ENCODE measurements at places on chromosomes 3 and 15.
A peak's percentile ranks its signal among the peaks of the same experiment; 100 is the strongest.

- peak; percentile 77 for DNase-seq
Measured at GRCh38 chr3:194472290-194472920, 14.4 kb downstream of the ATP13A3 start.

DNA sequence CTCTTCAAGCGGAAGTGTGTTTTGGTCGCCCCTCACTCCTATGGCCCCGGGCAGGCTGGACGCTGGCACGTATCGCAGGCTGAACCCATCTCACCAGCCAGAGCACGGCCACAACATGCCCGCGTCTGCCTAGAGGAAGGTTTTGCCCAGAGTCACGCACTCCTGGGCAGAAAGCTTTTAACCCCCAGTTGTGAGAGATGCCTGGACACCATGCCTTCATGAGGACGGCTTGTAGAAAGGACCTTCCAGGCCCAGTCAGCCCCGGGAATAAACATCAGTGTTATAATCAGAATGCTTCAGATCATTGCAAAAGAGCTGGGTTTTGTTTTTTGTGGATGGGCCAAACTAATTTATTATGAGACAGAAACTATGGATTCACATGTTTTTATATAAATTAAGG, 16.5 kb downstream of the CYFIP1 start:
- DNase-seq: no peak

DNA sequence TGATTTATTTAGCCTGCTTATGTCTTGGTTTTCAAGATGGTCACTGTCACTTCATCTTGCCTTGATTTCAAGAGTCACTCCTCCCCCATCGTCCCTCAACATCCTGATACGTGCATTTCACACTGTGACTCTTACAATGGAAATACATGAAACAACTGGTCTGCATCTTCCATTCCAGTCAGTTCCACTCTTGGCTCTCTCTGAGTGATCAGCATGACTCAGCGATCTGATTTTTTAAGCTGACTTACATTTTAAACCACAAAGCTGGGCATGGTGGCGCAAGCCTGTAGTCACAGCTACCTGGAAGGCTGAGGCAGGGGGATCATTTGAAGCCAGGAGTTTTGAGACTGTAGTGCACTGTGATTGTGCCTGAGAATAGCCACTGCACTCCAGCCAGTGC, 271.2 kb upstream of the ROPN1 start:
- no peak for DNase-seq

DNA sequence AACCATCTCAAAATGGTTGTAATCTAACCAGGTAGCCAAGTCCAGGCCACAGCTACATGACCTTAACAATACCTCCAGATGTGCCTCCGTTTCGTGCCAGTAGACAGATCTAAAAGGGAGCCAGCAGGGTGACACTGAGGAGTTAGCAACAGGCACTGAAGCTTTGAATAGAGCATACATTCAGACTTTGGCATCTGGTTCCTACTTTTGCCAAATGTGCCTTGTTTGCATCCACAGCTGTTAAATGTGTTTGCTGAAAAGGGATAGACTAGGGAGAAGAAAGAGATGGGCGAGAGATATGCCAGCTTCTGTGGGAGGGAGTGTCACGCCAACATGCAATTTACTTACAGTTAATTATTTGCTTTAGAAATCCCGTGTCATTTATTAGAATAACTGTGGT, 1433.9 kb upstream of the CADM2 start:
- no peak for DNase-seq

DNA sequence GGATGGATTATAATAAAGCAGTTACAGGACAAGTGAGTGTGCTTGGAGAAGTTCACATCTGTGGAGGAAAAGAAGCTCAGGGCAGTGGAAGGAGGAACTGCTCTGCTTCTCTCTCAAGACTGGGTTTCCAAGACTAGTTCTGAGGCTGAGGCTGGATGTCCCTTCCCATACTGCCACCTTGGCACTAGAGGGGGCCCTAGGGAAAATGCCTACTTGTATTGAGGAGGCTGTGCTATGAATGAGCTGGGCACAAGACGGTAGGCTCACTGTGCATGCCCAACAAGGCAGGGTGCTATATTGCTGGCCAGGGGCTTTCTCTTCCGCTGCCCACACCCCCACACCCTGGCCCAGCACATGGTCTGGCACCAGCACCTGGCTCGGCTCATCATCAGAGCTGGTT, 65.2 kb downstream of the SLCO2A1 start:
- DNase-seq: no peak

- no peak for DNase-seq
Measured at GRCh38 chr15:43312378-43312777, 18.0 kb downstream of the LCMT2 start.

- no peak for DNase-seq
Measured at GRCh38 chr3:69181592-69182211, 59.3 kb upstream of the LMOD3 start.

DNA sequence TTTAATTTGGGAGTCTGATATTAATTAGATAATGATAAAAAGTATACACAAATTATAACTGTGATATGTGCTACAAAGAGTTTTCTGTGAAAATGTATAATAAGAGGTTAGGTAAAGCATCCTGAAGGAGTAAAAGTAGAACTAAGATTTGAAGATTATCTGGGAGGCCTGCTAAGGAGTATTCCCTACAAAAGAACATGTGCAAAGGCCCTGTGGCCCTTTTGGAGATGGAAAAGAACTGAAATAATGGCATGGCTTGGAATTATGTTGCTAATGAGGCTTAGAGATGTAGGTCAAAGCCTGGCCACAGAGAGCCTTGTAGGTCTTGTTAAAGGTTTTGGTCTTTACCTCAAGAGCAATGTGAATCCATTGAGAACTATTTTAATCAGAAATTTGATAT, 82.0 kb downstream of the ZIC4 start:
- no peak for DNase-seq

DNA sequence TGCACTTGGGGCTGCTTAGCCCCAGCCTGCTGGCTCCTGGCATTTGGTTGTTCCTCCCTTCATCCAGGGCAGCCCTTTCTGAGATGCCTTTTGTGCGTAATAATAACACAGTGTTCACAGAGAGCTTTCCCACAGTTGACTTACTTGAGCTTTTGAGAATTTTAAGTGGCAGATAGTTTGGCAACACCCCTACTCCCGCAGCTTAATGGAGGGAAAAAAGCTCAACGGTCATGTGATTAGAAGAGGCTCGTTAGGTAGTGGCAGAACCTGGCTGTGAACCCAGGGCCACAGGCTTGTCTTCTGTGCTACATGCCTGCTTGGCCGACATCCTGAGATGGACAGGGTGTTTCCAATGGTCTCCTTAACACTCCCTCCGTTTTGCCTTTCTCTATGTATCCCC, 4.7 kb downstream of the KBTBD13 start:
- DNase-seq: no peak

Measured in OCI-LY7 (cell line).